GM03348 (cell line): ENCODE measurements at places on chromosomes 6 and 20.

DNA sequence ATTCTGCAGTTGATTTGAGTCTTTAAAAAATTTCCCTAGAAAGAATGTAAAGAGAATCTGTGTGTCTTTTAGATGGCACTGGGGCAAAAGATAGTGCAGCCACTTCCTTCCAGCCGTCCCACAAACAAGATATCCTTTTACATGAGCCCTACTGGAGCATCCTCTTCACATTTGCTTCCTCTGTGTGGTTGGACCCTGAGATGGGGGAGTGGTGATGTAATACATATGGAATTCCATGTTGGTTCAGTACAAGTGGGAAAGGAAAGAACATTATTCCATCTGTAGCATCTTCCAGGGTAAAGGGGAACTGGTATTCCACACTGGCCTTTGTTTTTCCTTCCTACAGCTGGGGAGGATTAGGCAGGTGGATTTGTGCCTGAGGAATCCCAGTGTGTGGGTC is 78.9 kb upstream of the ISM1 start:
- DNase-seq, result no peak

GRCh38 chr6:16334671-16335070 is 96.3 kb downstream of the GMPR start:
- peak; percentile 85 for DNase-seq

DNA sequence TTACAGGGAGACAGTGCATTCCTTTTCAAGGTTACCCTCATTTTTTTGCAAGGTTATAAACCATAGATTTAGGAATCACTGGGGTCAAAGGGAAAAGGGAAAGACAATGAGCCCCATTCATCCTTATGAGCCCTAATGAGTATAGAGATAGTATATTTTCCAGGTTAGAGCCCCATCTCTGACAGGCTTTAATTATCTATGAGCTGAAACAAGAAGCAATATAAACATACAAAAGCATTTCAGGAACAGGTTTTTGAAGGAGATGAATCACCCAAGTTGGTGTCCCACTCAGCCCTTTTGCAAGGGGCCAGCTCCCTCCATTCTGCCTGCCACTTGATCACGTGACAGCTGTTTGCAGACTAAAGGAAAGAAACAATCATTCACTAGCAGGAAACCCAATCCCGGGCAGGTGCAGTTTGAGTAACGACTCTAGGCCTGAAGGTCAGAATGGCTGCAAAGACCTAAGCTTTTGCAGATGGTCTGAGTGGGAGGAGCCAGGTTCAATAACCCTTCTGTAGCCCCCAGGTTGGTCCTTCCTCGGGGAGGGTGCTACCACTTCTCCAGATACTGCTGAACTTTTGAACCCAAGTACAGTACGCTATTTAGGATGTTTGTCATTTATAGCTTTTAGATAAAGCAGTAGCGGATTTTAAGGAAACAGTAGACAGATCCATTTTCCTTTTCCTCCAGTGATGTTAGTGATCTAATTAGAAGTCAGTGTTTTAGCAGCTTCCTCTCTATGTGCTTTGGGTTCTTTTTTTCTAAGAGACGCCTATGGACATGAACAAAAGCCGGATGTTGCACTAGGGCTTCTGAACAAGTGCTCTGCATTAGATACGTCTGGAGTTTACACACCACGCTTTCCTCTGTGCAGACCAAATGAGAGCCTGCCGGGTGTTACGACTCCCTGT is 253.2 kb downstream of the SOX4 start:
- DNase-seq, result no peak

GRCh38 chr6:165573671-165574070 is 89.4 kb downstream of the PDE10A start:
- no peak for DNase-seq

- peak; percentile 22 for DNase-seq
These were observed 55.1 kb downstream of the SAMD3 start for GRCh38 chr6:130167655-130168054.
